NCI-H69 (cell line): ENCODE measurements at places on chromosomes 7 and 10.

- DNase-seq = no peak
These were observed 126.9 kb upstream of the EFCAB10 start for GRCh38 chr7:105707967-105708762.

DNA sequence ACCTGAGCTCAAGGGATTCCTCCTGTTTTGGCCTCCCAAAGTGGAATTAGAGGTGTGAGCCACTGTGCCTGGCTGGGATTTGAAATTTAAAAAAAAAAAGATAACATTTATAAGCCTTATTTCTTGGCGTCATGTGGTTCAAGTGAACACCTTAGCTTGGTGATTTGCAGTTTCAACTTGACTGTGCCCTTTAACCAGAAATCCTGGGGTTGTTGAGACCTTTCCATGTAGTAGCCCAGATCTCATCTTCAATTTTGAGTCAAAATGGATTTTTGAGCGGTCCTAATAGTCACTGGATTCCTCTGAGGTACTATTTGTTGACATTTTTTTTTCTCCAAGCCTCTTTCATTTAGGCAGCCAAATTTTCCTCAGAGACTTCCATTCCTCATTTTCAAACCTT lies 29.5 kb upstream of the FBXW4 start:
- no peak for DNase-seq

GRCh38 chr10:129772468-129773358 lies 191.4 kb downstream of the EBF3 start:
- DNase-seq = no peak

DNA sequence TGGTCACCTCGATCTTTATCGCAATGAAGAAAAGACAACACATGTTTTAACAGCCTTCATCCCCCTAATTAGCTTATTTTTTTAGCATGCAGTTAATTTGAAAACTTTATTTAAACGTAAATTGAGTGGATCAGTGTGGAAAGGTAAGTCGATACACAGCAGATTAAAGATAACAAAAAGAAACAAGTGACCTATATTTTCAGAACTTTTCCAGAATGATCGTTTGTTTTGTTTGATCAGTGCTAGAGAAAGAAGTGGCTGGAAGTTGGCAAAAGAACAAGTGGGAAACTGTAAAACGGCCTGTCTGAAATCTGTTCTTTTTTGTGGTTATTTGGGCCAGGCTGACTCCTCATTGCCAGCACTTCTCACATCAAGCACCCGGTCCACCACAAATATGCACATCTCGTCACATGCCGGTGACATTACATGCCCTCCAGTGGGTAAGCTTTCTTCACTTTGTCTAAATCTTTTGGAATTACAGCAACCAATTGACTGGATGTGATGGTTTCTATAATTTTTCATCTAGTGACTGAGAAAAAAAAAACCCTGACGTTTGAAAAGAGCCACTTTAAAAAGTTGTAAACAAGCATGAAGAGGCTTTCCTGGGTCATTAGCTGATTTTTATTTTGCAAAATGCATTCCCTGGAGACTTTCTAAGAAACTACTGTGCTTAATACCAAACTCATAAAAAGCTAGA lies 33.2 kb downstream of the C7orf33 start:
- DNase-seq = no peak

DNA sequence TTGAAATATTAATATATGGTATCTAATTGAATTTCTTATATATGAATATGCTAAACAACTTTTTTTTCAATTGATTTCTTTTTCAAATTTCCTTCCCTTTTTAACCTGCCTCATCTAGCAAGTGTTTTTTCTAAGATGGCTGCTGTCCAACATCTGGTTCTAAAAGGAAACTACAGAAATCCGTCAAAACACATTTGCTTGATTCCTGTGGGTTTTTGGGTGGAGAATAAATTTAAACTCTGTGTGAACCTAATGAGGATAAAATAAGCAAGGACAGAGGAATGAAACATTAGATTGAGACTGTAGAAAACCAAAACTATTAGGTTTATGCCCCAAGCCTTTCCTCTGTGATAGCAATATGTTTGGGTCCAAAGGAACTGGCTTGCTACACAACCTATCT lies 75.5 kb upstream of the STARD3NL start:
- DNase-seq = no peak

DNA sequence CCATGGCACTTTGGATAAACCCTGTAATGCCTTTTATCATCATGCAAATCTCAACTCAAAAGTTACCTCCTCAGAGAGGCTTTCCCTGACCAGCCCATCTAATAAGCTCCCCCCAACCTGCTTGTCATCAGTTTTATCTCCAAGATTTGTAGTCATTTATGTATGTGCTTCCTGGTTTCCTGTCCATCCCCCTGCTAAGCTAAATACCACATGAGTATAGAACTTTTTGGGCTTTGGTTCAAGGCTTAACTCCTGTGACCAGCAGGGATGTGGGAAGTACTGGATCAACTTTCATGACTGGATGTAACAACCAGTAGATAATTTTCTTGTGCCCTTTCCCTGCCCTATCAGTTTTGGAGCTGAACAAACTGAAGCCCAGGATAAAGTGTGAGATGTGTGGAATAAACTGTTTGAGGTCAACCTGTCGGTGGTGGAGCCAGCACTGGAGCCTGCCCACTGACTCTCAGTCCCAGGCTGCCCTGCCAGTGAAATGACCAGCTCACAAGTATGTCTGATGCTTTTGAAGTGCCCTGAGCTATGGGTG lies 148.6 kb downstream of the CYP26A1 start:
- no peak for DNase-seq

DNA sequence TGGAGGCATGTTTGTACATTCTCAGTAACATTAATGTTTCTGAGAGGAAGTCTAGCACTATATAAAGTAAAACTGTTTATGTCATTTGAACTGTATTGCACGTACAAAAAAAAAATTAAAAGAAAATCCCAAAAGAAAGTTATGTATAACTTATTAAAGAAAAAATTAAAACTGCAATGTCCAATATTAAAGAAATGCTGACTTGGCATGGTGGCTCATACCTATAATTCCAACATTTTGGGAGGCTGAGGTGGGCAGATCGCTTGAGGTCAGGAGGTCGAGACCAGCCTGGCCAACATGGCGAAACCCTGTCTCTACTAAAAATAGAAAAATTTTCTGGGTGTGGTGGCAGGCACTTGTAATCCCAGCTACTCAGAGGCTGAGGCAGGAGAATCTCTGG lies 178.7 kb upstream of the VIPR2 start:
- no peak for DNase-seq

DNA sequence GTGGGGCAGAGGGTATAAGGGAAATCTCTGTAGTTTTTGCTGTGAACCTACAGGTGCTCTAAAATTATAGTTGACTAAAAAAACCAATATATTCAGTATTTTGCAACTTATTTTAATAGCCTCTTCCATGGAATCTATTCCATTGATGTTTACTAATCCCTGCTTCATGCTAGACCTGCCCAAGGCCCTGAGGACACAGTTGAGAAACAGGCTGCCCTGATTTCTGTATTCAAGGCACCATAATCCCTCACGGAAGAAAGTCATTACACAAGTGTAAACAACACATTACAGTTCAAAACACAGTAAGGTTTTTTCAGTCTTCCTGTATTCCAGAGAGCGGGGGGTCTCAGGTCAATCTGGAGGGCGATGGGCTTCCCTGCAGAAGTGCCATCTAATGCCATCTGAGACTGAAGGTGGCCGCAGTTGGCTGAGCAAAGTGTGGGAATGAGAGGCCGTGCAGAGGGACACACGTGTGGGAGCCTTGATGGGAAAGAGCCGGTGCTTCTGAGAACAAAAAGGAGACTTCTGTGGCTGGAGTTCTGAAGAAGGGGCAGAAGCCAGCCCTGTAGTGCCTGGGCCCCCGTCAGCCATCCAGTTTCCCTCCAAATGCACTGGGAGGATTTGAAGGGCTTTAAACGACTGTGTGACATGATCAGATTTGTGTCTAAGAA lies 146.9 kb downstream of the PTPN20 start:
- DNase-seq = no peak

DNA sequence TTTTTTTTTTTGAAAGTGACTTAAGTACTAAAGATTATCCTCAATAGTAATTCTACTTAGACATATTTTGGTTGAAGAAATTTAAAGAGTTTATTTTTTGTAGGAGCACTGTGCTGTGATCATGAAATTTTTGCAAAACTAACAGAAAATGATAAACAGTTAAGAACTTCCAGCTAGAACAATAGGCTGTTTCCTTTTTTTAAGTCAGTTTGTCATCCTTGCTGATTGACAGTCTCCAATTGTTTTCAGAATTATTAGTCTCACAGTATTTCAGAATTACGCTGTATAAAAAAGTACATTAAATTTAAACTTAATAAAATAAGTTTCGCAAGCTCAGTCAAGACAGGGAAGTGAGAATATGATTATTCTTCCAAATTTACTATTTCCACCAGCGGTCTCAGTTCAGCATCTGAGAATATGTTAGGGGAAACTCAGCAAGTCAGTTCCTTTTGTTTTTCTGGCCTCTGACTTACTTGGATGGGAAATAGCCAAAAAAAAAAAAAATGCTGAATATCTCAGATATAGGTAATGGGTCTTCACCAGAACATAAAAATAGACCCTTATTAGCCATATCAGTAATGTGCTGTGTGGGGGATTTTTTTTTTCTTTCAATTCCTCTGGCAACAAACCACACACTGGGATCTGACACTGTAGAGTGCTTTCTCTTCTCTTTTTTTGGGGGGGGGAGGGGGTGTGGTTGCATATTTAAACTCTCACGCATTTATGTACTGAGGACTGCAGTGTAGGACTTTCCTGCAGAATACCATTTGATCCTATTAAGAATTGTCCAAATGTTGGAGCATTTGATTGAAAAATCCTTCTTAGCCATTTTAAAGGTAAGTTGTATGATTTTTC lies at the start of gene CD36:
Gene CD36 (plus strand): TSS at position 732 of the 855 bp plus-strand sequence. CDS start 8,099 bp downstream, outside the sequence.
- DNase-seq = no peak

- no peak for DNase-seq
These were observed 15.6 kb upstream of the ADO start for GRCh38 chr10:62788861-62789467.

DNA sequence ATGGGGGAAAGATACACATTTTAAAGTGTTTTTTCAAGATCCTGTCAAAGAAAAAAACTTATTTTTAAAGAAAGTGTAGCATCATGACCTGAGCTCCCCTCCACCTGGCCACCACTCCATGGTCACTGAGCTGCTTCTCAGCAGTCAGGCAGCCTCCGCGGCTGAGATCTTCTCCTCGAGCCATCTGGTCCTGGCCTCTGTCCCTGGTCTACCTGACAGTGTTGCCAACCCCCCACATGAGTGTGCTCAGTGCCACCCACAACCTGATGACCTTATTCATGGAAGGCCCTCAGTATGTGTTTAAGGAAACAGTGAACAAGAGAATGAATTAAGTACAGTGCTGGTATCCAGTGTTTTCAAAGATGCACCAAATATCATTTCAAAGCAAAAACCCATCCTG lies 694.5 kb upstream of the NRP1 start:
- DNase-seq = no peak

- no peak for DNase-seq
These were observed 42.0 kb upstream of the CELF2 start for GRCh38 chr10:10975647-10976046.

GRCh38 chr10:16566202-16566805 lies 44.6 kb upstream of the C1QL3 start:
- no peak for DNase-seq

DNA sequence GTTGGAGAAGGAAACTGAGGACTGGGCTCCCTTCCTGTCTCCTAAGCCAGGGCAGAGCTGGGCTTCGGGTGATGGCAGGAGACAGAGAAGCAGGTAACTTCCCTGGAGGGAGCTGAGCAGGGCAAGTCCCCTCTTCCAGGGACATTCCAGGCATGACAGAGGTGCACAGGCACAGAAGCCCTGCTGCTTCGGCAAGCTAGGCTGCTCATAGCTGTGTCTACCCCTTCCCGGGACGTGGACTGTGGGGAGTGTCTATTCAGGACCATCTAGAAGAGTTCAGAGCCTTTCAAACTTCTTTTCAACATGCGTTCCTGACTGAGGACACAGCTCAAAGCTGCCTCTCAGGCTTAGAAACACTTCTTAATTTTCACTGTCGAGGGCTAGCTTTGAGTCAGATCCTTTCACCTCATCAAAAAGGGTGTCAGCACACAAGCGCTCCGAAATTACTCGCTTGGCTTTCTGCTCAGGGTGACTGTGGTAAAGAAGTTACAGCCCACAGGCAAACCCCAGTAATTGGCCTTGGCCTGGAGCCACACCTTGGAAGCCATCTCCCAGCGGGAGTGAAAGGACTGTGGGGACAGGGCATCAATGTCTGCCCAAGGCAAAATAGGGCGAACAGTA lies 63.7 kb upstream of the STEAP1B start:
- DNase-seq = peak; percentile 82

DNA sequence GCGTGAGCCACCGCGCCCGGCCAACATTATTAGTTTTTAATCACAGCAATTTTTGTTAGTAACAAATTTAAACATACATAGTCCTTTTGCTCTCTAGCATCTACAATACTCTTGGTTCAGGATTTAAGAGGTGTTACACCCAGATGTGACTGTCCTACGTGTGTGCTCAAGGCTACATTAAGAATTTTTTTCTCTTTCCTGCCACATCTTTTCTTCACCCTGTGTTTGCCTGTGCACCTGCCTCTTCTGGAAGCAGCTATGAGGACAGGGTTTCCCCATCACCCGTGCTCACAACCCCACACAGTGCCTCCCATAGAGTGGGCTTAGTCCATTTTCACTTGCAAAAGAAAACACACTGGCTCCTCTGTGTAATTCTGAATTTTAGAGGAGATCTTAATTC lies 186.7 kb upstream of the KLF6 start:
- no peak for DNase-seq
